ENCODE measurements at places on chromosomes 1 and 21.

DNA sequence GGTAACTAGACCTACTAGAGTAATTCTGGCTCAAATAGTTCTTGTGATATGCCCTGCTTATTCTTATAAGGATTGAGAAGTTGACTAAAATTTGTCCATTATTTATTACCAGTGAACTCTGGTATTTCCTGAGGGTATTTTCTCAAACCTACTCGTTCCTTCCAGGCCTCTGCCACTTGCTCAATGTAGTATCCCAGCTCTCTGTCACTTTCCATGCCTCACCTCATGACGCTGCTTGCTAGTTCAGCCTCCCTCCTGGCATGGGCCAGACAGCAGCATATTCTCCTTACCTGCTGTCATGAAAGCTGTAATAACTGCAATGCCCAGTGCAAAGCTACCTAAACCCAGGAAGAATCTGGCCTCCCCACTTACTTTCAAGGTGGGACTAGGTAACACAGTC lies 602.9 kb upstream of the ADAMTS5 start:
- DNase-seq = no peak

GRCh38 chr1:201990427-201990826 lies 8.0 kb downstream of the RNPEP start:
- DNase-seq = no peak

DNA sequence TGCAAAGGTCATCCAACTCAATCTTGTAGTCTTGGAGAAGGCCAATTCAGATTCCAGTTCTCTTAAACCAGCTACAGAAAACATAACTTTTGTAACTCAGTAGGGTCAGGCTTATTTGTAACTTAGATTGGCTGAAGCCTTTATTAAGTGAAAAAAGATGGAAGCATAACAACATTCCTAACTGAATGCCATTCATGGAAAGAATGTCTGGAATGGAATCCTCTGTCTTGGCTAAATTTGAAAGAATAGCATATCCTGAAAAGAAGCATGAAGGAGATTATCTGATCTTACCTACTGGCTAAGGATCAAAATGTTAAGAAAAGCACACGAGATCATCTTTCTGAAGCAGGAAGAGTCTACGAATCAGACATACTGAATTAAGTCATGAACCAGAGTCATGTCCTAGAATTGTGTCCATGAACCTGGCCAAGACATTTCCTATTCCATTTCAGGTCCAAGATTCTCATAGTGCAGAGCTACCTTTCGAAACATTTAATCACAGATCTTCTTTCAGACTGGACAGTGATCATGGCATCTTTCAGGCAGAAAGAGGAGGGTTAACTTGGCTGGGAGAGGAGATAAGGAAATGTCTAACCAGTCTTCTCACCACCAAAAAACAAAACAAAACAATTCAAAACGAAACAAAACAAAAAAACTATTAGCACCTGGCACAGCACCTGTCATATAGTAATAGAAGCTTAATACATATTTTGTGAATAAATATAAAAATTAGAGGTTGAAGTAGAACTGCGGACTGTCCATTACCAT lies 75.6 kb downstream of the XCL2 start:
- DNase-seq = no peak

DNA sequence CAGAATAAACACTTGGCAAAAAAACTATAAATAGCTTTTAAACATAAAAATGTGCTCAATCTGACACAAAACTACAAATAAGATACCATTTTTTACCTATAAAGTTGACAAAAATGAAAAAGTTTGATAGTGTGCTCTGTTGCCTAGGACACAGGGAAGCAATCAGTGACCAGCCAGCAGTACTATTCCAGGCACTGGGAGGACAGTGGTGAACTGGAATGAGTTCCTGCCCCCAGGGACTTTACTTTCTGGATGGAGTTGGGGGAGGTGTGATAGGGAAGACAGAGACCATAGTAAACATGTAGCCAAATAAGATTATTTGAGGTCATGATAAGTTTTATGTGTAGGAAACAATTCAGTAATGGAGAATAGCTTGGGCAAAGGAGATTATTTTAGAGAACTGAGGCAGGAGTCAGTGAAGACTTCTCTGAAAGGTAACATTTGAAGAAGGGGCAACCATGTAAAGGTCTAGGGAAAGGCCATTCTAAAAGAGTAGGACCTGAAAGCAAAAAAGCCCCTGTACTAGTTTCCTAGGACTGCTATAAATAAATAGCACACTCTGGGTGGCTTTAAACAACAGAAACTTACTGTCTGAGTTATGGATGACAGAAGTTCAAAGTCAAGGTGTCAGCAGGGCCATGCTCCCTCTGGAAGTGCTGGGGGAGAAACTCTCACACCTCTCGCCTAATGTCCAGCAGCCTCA lies 42.0 kb downstream of the EEIG2 start:
- DNase-seq = no peak

- no peak for DNase-seq
Measured at GRCh38 chr1:77776007-77776700, 3.3 kb upstream of the MIGA1 start.

DNA sequence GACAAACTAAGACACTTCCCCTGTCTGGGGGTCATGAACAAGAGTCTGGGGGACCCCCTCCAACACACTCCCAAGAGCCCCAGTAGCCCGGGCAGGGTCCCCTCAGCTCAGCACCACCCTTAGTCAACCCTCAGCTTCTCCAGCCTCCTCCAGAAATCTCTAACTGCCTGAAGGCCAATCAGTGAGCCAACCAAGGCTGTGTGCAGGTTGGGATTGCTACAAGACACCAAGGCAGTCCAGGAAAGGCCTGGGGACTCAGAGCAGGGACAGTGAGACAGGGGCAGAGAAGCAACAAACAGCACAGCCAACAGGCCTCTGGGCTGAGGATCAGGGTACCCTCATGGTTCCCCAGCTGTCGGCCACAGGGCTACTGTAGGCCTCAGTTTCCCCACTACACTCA lies 13.3 kb downstream of the SMIM12 start:
- no peak for DNase-seq

DNA sequence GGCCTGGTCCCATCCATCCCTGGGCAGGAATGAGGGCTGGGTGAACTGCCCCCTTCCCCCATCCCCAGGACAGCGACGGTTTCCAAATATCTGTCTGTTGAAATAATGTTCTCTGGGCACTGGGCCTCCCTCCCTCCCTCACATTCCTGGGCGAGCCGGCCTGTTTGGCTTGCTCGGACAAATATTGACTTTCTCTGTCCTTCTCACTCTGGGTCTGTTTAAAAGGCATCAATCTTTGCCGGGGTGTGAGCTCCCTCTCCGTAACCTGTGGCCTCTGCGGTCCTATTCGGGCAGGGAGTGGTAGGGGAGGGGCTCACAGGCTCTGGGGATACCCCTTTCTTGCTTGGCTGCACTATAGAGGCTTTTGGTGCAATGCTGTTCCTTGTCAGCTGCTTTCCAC lies 40.2 kb downstream of the FOXD2 start:
- DNase-seq = no peak

DNA sequence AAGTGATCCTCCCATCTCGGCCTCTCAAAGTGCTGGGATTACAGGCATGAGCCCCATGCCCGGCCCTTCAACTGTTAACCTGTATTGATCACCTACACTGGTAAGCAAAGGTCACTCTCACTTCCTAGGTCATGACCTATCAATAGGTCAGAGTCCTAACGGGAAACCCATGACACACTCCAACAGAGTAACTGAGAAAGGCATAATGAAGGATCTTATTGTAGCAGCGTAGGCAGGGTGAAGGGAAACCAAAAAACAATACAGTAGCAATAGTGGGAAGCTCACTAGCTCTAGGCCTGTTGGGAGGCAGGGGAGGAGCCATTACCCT lies 19.5 kb upstream of the IFNAR1 start:
- DNase-seq = no peak

DNA sequence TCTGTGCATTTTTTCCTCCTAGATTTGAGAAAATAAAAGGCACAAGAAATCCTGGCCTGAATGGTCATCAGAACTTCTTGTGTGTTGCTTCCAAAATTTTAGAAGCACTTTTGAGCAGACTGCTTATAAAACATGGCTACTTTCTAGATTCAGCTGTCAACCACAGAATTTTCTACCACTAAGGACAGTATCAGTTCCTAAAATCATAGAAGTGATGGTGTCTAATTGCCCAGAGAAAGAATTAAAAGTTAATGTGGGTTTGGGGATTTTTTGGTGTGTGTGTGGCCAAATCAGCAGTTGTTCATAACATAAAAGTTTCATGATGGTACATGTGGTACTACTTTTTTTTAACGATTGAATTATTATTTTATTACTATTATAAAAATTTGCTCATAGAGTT lies 171.4 kb upstream of the SNX7 start:
- no peak for DNase-seq

DNA sequence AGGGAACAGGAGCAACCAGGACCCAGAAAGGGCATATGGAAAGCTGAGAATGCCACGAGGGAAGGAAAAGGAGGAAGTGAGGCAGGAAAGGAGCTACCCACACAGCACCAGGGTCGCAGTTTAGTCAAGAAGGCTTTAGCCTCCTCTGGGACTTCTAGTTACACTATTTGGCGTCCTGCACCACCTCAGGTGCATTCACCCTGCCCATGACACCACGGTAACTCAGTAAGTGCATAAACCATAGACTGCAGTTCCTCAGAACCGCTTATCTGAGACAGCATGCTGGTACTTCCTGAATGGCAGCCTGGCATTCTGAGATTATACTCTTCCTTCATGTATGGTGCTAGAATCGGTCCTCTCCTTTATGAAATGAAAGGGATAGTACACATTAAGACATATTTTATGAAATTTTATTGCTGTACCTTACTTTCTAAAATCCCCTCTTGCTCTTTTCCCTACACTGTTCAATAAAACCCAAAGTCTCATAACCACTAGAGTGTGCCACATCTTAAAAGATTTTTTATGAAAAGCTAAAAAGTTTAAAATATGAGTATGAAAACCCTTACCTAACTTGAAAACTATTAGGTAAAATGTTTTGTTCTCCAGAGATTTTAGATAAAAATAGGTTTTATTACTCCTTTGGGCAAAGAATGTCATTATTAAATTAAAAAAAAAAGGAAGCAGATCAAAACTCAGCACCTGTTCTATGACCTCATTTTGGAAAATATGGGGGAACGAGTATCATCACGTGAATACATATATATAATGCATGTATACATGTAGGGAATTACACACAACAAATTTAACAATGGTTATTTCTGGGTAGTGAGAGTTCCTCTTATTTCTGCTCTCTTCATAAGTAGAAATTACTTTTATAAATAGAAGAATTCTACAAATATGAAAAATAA lies 67.3 kb downstream of the VAV3 start:
- no peak for DNase-seq

DNA sequence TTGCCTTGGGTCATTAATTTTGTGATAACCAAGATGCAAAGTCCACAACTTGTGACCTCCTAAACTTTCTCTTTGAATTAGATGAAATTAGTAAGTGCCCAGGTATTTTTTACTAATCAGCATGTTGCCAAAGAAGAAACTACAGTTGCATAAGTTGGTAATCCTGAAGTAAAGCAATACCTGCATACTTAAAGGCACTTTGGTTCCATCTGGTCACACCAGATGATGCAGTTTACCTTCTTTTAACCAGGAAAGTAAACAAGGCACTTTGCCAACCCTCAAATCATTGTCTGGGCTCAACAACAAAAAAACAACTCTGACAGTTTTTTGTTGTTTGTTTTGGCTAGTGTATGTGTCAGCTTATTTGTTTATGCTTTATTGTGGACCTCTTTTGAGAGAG lies 55.5 kb upstream of the DYNLT5 start:
- DNase-seq = no peak

All from stimulated activated CD8-positive, alpha-beta memory T cell treated with anti-CD3 and anti-CD28 coated beads, Interleukin-4, amount 100 ng/mL, for 1 hour (primary cell).